ENCODE measurements at places on chromosomes 12 and 14. TPM values are rescaled to one million over a fixed set of nuclear protein-coding genes. Genes with fewer than 3 reads are reported as not detected.

GRCh38 chr12:79200176-79200575 lies 335.6 kb downstream of the SYT1 start:
- H3K36me3 ChIP-seq: no peaks in the 10 kb centered on the region
- no peak overlapping the region for H3K27ac ChIP-seq
- no peak overlapping the region for H3K4me3 ChIP-seq
- no peak for DNase-seq
- H3K27me3 ChIP-seq: no peaks in the 10 kb centered on the region
- peaks cover 11% of the 10 kb centered on the region for H3K4me1 ChIP-seq

- peaks cover 6% of the 10 kb centered on the region for H3K4me1 ChIP-seq
- peak; percentile 94 for DNase-seq
- peak overlapping the region; percentile 79 for H3K4me3 ChIP-seq
- no peaks in the 10 kb centered on the region for H3K36me3 ChIP-seq
These were observed 10.6 kb upstream of the DNAL1 start for GRCh38 chr14:73634011-73634833.

GRCh38 chr12:93946542-93947150 lies 201.7 kb upstream of the PLXNC1 start:
- no peaks in the 10 kb centered on the region for H3K4me1 ChIP-seq
- H3K27me3 ChIP-seq: no peaks in the 10 kb centered on the region
- H3K27ac ChIP-seq: no peak overlapping the region
- no peak overlapping the region for H3K4me3 ChIP-seq
- H3K36me3 ChIP-seq: no peaks in the 10 kb centered on the region

P2RX2 gene
- total RNA-seq: 3.0 TPM

TAPBPL gene
- total RNA-seq: 0.59 TPM

DIO3 gene
- not detected for total RNA-seq

CLEC12A gene
- not detected for total RNA-seq

PGF gene
- total RNA-seq: 6.3 TPM
